LHCN-M2 (cell line): ENCODE measurements at places on chromosomes 16 and 17. TPM values are rescaled to one million over a fixed set of nuclear protein-coding genes. Genes with fewer than 3 reads are reported as not detected.

- no peak for DNase-seq
These were observed 51.1 kb downstream of the USP43 start for GRCh38 chr17:9696279-9697044.

Gene RASL10B
- 0.32 and 0.63 TPM in 2 replicates for total RNA-seq

Gene EME1
- 13.9 and 18.1 TPM in 2 replicates for total RNA-seq

DNA sequence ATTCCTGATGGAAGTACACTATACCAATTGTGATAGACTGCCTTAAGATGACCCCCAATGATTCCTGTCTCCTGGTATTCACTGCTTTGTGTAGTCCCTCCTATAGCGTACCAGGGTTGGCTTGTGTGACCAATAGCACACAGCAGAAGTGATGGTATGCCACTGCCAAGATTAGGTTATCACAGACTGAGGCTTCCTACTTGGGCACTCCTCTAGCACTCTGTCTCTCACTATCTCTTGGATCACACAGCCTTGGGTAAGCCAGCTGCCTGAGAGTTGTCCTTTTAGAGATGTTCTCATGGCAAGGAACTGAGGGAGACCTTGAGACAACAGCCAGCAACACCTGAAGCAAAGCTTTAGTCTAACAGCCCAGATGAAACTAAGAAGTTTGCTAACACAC is 12.7 kb upstream of the AMFR start:
- DNase-seq, result no peak

Gene KRTAP4-6
- total RNA-seq, result not detected in 2 replicates

GRCh38 chr17:71423871-71424546 is 696.8 kb upstream of the SOX9 start:
- peak; percentile 88 for DNase-seq

DNA sequence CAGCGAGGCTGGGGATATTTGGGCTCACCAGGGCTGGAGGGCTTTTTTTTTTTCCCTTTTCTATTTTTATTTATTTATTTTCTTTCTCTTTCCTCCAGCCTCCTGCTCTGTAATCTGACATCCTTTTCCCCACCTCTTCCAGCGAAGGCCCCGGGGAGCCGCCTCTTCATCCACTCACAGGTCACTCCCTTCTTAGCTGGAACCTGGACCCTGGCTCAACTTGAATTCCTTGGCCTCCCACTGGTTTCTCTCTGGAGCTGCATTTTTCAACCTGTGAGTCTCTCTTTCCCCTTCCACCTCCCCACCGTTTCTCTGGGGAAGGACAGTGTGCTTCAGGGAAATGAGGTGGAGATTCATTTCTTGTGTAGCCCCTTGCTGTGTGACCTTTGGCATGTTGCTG is 82.0 kb downstream of the MRM1 start:
- no peak for DNase-seq

DNA sequence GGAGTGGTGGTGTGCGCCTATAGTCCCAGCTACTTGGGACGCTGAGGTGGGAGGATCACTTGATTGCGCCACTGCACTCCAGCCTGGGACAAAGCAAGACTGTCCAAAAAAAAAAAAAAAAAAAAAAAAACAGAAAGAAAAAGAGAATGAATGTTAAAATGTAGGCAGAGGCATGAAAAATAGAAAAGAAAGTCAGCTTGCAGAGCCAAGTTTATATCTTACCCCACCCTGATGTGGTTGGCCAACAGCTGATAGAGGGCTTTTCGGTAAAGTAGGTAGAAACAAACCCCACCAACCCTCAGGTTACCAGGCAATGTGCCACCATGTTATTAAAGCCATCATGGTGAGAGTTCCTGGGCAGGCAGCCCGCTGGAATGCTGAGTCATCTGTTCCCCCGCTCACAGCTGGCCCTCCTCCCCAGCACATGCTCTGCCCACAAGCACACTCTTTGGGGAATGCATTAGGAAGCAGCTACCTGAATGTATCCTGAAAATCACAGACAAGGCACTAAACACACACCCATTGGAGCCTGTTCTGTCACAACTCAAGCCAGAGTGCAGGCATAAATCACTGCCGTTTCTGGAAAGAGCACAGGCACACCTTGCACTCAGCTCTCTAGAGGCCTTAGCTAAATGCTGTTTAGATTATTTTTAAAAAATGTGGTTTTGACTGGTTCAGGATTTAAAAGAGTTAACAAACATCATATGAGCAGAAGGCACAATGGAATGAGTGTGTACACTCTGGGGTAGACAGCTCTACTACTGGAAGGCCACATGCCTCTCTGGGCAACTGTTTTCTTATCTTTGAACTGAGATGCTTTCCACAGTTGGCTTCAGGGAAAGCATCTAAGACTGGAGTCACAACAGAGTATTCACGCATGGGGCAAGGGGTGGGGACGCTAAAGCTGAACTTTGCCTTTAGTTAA is 128.5 kb downstream of the PARN start:
- DNase-seq, result peak; percentile 98

DNA sequence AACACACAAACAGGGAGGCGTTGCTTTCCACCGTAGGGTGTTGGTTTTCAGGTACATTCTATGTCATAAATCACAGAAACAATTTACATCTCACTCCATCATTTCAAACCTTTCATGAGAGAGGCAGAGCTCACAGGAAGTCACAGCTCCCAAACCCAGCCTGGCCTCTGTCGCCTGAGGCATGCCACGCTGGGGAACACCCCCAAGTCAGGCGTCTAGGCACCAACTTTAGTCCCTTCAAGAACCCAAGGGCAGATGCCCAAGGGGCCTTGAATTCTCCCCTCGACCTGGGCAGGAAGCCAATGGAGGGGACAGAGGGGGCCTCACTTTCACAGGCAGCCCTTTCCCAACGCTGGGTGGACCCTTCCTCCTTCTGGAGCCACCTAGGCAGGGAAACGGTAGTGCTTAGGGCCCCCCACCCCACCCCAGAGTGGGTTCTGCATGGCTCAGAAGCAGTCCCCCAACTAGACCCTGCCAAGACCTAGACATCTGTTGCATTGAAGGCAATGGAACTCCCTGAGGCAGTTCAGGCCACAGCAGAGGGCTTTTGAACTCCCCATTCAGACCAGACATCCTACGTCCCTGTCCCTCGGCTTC is 10.6 kb downstream of the TBX4 start:
- no peak for DNase-seq
